ENCODE measurements at places on chromosomes 2 and 18.

GRCh38 chr18:36567800-36568199, 261.0 kb downstream of the TPGS2 start:
- DNase-seq = no peak

GRCh38 chr18:61643884-61644647, 248.7 kb downstream of the RNF152 start:
- DNase-seq = no peak

- DNase-seq = no peak
Measured at GRCh38 chr18:52598921-52599320, 258.9 kb downstream of the DCC start.

DNA sequence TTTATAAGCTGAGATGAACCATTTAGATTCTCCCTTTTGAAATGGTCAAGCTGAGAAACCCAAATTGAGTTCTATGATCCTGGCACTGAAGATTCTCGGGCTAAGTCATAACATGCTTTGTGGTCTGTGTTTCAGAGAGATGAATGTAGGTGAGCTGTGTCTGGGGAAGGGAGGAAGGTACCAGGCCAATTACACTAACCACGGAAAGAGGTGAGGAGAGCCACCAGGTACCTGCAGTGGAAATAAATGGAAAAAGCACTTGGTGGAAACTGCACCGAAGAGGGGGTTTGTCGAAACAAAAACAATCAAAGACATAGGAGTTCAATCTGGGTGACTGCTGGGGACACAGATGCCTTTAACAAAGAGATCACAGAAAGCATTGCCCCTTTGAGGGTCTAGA, 963 bp upstream of the MRPL44 start:
- DNase-seq = no peak

GRCh38 chr2:160402501-160402900, 91.1 kb downstream of the RBMS1 start:
- no peak for DNase-seq

GRCh38 chr2:71389384-71390072, 57.9 kb downstream of the ZNF638 start:
- no peak for DNase-seq

DNA sequence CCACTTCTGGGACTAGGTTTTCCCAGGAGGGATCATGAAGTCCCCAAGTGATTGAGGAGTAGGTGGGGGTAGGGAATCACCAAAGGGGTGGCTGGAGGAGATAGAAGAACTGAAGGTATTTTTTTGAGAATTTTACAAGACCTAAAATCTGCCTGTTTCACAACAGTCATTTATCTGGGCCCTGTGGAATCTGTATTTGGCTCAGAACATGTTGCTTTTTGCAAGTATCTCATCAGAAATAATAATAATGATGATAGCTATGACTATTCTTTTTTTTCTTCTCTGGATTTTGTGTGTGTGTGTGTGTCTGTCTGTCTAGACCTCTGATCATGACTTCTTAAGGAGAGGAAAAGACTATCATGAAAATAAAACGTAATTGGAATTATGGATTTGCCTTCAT, 13.9 kb downstream of the STON1 start:
- no peak for DNase-seq

GRCh38 chr2:209936106-209936666, 66.3 kb upstream of the RPE start:
- DNase-seq = no peak

All from stimulated activated CD8-positive, alpha-beta memory T cell treated with anti-CD3 and anti-CD28 coated beads, Interleukin-2, amount 100 ng/mL, for 1 hour (primary cell).